Astrocyte (in vitro differentiated cells and primary cell): ENCODE measurements at places on chromosomes 3 and 15.

DNA sequence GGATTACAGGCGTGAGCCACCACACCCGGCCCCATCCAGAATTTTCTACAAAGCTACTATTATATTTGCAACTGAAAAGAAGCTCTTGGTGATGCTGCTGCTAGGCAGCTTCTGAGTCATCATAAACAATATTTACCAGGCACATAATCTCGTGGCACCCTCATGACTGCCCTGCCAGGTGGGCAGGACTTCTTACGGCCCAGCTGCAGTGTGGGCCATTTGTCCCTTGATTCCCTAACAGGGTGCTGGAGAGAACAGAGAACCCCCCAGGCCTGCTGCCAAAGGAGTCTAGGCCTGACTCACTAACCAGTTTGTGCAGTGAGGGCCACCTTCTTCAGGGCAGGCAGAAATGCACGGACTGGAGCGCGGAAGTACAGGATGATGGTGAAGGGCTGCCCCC lies 4.9 kb downstream of the EPB42 start:
- no peak overlapping the region for H3K4me3 ChIP-seq
- no peak for DNase-seq
- H3K27ac ChIP-seq: no peak overlapping the region
- no peaks in the 10 kb centered on the region for H3K4me1 ChIP-seq
- H3K36me3 ChIP-seq: no peaks in the 10 kb centered on the region

DNA sequence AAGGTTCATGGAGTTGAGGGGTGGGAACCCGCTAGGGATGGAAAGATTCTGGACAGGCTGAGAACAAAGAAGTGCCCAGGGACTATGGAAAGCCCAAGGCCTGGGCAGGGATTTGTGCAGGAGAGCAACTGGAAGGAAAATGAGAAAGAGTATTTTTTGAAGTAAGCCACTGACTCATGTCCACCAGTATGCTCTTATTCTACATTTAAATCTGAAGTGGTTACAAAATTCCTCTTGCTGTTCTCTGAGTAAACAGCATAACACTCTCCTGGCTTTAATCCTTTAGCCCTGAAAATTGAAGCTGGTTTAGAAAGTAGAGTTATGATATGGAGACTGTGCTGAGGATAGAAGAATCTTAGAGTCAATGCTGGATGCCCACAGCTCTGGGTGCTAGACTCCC lies 165.2 kb downstream of the ISL2 start:
- H3K27ac ChIP-seq: no peak overlapping the region
- H3K36me3 ChIP-seq: no peaks in the 10 kb centered on the region
- H3K4me1 ChIP-seq: no peaks in the 10 kb centered on the region
- DNase-seq: peak; percentile 32
- no peaks in the 10 kb centered on the region for H3K27me3 ChIP-seq

DNA sequence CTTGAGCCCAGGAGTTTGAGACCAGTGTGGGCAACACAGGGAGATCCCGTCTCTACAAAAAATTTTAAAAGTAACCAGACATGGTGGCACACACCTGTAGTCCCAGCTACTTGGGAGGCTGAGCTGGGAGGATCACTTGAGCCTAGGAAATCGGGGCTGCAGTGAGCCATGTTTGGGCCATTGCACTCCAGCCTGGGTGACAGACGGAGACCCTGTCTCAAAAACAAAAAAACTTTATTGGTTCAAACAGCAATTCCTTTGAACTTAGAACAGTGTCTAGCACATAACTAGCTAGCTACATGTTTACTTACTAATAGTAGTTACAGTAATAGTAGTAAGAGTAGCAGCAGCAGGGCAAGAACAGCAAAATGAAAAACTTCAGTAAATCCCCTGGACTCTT lies 10.1 kb downstream of the HAUS2 start:
- no peak for DNase-seq
- peaks cover 7% of the 10 kb centered on the region for H3K36me3 ChIP-seq
- H3K27me3 ChIP-seq: no peaks in the 10 kb centered on the region
- no peak overlapping the region for H3K27ac ChIP-seq
- no peaks in the 10 kb centered on the region for H3K4me1 ChIP-seq

GRCh38 chr3:111315930-111316587 lies 225.9 kb upstream of the CD96 start:
- H3K27ac ChIP-seq: no peak overlapping the region
- H3K4me1 ChIP-seq: peaks cover 19% of the 10 kb centered on the region
- H3K4me3 ChIP-seq: no peak overlapping the region
- H3K36me3 ChIP-seq: no peaks in the 10 kb centered on the region
- peak; percentile 78 for DNase-seq

GRCh38 chr3:61723038-61723437 lies 161.7 kb downstream of the PTPRG start:
- no peaks in the 10 kb centered on the region for H3K27me3 ChIP-seq
- no peak for DNase-seq
- peaks cover 10% of the 10 kb centered on the region for H3K4me1 ChIP-seq
- H3K27ac ChIP-seq: no peak overlapping the region
- no peaks in the 10 kb centered on the region for H3K36me3 ChIP-seq
